ENCODE measurements at places on chromosomes 3 and 15.

- no peak for DNase-seq
Measured at GRCh38 chr3:37861620-37862041, at the start of gene CTDSPL. TSS of gene CTDSPL (plus strand) at chr3:37861880. CDS start at chr3:37862200, 320 bp downstream.

- DNase-seq = no peak
Measured at GRCh38 chr15:85673326-85673725, 121.4 kb downstream of the KLHL25 start.

GRCh38 chr15:33810073-33810595 lies 158.2 kb upstream of the CHRM5 start:
- DNase-seq = no peak

DNA sequence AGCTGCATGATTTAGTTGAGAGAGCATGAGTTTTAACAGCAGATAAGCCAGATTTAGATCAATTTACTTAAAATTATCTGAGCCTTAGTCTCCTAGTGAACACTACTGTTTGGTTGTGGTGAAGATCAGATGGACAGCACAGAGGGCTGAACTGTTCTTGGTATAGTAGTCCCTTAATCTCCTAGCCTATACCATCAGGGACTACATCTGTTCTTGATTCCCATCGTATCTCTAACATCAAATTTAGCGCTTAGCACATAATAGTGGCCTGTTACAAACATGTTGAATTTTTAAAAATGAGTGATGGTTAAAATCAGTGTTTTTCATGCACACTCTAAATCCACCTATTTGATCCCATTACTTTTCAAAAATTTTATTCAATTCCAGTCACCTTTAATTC lies 507.7 kb downstream of the GRM7 start:
- DNase-seq = no peak

DNA sequence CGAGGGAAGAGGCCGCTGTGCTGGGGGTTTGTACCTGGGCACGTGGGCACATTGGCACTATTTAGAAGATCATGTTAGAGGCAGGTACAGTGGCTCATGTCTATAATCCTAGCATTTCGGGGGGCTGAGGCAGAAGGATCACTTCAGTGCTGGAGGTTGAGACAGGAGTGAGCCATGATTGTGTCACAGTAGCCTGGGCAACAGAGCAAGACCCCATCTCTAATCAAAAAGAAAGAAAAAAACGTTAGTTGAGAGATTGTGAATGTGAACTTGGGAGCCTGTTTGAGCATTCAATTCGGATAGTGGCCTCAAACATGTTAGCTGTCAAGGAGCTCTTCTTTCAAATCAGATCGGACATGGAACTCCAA lies 36.6 kb downstream of the IDH2 start:
- DNase-seq = no peak

DNA sequence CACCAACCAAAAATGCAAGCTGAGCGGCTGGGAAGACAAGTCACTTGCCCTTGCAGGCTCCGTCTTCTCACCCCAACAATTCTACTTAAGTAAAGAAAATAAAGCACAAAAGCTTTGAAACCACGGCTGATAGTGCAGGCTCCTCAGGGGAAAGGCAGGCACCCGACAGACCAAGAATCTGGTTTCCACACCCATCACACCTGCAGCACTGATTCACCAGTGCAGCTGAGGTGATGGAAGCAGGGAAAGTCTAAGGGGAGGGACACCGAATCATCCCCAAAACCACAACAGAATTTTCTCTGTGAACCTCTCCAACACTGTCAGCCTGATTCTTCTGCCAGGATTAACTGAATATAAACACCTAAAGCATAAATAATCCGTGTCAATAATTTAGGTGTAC lies 62.0 kb upstream of the NSMCE3 start:
- no peak for DNase-seq

DNA sequence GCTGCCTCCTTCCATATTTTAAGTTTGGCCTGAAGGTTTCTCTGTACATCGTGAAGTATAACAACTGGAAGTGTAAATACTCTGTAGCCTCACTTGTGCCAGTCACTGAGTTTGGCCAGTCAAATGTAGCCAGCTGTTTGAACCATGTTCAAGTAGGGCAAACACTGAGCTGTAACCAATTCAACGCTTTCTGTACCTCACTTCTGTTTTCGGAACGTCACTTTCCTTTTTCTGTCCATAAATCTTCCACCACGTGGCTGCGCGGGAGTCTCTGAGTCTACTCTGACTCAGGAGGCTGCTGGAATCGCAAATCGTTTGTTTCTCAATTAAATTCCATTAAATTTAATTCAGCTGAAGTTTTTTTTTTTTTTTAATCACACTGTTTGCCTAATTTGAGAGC lies 88.8 kb upstream of the RARB start:
- DNase-seq = no peak

DNA sequence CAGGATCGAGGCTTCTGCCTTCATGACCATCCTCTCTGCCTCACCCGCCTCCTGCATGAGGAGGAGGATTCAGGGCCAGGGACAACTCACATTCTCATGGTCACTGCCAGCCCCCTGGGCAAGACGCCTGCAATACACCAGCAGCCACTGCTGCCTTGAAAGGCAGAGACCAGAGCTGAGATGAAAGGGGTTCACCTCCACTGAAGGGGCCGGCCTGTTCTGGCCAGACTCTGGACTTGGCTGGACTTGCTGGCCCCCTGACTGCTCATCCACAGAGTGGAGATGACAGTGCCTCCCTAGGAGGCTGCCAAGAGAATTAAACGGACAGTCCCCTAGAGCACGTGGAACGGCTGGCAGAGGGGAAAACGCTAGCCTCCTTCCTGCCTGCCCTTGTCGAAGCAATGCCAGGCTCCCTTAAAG lies 35.2 kb downstream of the MGLL start:
- no peak for DNase-seq

DNA sequence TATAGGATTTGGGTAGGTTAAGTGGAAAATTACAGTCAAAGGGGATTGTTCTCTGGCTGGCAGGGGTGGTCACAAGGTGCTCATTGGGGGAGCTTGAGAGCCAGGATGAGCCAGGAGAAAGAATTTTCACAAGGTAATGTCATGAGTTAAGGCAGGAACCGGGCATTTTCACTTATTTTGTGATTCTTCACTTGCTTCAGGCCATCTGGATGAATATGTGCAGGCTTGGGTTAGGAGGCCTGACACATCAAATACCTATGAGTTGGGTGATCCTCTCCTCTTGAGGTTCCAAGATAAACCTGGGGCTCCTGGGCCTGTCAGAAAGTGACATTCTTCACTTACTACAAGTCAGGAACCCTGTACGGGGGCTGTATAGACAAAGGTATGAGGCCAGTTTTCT lies 68.7 kb downstream of the CD200 start:
- DNase-seq = no peak

GRCh38 chr3:129235344-129235917 lies 14.0 kb upstream of the COPG1 start:
- no peak for DNase-seq

- no peak for DNase-seq
Measured at GRCh38 chr3:34034840-34035239, 236.4 kb downstream of the PDCD6IP start.

GRCh38 chr3:155046935-155047334 lies 33.2 kb upstream of the MME start:
- no peak for DNase-seq

DNA sequence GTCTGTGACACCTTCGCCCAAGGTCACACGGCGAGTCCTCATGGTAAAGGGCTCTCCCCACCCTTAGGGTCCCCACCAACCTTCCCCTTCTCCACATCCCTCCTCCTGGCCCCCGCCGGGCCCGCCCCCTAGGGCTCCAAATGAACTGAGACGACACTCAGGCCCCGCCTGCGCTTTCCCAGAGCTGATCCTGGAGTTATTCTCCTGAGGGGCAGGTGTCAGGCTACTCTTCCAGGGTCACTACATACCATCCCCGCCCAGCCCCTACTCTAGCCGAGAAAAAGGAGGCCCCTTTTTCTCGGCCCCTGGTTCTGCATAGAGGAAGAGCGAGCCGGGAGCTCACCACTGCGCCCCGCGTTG lies 292 bp downstream of the USP4 start:
- DNase-seq = peak; percentile 21

DNA sequence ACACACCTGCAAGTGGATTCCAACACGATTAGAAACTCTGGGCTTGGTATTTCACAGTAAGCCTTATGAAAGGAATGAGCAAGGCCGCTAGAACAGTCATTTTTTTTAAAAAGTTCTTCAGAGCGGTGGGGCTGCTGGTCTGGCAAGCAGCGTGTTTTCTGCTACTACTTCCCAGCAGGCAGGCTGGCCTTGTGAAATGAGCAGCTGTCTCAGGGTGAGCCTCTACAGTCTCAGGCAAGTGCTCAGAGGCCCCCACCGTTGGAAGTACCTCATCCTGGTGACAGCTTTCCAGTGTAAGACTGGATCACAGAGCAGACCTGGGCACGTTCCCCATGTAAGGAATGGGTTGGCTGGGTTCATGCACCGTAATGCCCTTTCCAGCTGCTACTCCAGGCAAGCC lies 119.2 kb downstream of the LRIG1 start:
- DNase-seq = no peak

- no peak for DNase-seq
Measured at GRCh38 chr3:7749931-7750695, 751.5 kb upstream of the LMCD1 start.

GRCh38 chr3:33099109-33099645 lies 2.2 kb upstream of the GLB1 start:
- DNase-seq = no peak

GRCh38 chr3:128073807-128074206 lies 21.6 kb downstream of the SEC61A1 start:
- DNase-seq = no peak

DNA sequence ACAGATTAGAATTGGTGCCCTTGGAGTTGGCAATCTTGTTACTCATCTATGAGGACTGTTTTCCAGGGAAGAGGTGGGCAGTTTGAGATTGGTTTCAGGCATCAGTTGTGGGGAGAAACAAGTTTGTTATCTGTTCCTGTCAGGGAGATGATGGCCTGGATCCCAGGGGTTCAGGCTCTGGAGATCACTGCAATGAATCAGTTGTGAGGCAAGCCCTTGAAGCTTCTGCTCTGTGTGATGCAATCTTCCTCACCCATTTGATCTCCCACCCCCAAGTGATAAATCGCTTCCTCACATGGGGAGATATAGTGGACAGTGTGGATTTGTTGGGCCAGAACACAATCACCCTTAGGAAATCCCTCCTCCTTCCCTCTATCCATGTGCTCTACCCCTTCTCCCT lies 276.6 kb upstream of the LRTM1 start:
- DNase-seq = no peak

DNA sequence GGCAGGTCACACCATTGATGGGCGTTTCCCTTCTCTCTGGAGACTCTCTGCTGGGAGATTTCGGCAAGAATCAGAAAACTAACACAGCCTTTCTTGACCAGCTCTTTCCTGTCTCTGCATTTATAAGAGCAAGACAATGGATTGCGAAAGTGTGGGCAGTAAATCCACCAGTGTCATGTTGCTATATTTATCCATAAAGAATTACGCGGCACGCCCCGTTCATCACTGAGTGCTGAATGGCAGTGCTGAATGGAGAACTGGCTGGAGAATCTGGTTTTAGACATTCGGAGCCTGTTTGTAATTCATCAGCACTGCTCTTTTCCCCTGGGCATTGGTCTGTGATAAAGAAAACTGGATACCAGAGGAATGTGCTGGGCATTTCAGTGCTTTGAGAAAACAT lies 2.0 kb upstream of the CEMIP start:
- no peak for DNase-seq

DNA sequence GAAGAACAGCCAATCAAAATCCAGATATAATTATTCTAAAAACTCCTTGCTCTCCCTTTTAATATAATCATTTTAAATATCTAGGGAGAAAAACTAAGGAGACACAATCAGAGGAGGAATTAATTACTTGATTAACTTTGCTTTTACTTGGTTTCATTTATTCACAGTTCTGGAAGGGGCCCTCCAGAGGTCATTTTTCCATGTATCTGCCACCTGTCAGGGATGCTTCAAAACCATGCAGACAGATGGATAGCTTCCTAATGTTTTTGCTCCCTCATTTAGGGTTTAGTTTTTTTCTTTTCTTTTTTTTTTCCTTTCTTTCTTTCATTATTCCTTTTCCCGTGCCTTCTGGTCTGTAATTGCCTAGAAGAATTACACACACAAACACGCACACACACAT lies 438.1 kb upstream of the ARPP21 start:
- DNase-seq = no peak

- no peak for DNase-seq
Measured at GRCh38 chr3:100402891-100403290, 1.6 kb downstream of the LNP1 start.

DNA sequence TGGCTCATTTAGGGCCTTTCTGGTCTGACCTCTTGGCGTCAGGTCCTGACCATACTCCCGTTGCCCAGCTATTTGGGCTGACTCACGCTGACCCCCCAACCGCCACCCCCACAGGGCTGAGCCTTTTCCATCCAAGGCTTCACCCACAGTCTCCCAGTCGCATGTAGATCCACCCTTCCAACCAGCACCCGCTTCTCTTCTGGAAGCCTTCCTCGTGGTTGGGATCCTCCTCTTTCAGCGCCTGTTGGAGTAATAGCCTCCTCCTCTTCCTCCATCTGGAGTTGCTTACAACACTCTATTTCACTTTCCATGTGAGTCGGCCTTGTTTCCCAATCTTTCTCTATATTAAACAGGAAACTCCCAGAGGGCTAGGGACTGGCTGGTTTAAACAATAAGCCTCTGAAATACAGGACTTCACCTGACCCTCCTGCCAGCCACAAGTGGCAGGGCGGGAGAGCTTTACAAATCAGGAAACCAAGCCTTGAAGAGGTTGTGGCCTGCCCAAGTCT lies 2.1 kb upstream of the ALAS1 start:
- peak; percentile 25 for DNase-seq

GRCh38 chr15:93861956-93862741 lies 369.2 kb upstream of the MCTP2 start:
- DNase-seq = no peak

DNA sequence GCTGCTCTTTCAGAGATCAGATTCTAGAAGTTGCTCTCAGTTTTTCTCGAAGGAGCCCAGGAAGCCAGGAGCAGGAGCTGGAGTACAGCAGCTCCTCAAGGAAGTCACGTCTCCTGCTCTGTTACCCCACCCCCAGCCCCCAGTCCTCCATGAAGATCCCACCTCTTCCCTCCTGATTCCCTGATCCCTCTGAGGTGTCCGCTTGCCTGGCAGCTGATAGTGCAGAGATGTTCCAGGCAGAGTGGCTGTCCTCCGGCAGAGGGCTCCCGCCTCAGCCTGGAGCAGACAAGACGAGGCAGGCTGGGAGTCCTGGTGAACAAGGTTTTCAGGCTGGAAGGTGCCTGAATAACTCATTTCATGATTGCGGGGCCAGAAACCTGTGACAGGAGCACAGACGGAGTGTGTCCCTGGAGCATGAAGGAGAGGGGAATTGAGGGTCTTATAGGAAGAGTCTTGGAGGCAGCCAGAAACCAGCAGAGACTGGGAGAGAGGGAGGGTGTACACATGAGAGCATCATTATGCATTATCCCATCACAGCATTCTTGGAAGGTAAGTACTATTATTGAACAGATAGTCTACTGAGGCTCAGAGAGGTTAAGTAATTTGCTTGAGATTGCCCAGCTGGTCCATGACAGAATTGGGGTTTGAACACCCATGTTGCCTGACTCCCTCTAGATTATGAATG lies 1.2 kb downstream of the HRH1 start:
- DNase-seq = no peak

DNA sequence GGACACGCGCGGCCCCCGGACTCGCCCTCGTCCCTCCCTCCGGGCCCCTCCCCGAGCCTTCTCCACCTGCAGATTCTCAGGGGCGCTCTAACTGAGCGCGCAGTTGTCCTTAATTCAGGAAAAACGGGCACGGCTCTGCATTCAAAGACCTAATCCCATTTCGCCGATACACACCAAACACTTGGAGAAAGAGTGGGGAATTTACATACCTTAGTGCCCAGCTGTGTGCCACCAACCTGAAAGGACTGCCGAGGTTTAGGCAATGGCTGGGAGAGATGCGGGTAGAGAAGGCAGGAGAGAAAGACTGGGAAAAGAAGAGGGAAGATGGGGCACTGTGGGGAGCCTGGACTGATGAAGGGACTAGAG lies 21.8 kb downstream of the IGDCC3 start:
- no peak for DNase-seq
